ENCODE measurements at places on chromosomes 2 and 18.

DNA sequence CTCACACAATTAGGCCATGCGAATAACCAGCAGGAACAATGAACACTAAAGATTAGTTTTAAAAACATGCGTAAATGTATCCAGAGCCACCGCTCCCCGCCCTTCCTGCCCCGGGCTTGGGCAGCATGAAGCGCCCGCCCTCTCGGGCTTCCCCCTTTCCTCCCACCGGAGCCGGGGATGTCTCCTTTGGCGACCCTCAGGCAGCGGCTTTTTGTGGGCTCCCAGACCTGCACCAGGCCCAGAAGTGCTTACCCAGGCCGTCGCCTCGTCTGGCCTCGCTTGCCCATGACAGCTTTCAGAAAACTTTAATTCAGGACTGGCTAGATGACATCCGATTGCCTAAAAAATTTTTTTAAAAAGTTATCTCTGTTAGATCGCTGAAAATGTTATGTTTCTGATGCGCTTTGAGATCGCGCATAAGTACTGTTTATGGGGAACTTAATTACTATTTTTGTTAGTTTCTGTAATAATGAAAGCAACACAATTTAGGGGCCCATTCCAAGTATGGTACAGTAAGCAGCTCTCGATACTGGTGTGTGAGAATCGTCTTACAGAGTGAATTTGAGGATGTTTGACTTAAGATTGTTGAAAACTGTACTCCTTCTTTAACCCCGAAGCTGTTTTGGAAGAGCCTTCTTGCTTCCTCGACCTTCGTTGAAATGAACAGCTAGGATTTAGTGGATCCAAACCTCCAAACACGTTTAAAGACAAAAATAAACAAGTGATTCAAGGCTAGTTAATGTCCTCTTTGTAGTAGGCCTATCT is 1.1 kb downstream of the MAP3K20 start:
- DNase-seq: peak; percentile 57

- no peak for DNase-seq
Measured at GRCh38 chr2:221492636-221493035, 79.5 kb downstream of the EPHA4 start.

- no peak for DNase-seq
Measured at GRCh38 chr2:218418717-218419458, at the start of gene VIL1. Gene VIL1 (plus strand): TSS chr2:218419123. CDS start chr2:218423779, 4,656 bp downstream.

DNA sequence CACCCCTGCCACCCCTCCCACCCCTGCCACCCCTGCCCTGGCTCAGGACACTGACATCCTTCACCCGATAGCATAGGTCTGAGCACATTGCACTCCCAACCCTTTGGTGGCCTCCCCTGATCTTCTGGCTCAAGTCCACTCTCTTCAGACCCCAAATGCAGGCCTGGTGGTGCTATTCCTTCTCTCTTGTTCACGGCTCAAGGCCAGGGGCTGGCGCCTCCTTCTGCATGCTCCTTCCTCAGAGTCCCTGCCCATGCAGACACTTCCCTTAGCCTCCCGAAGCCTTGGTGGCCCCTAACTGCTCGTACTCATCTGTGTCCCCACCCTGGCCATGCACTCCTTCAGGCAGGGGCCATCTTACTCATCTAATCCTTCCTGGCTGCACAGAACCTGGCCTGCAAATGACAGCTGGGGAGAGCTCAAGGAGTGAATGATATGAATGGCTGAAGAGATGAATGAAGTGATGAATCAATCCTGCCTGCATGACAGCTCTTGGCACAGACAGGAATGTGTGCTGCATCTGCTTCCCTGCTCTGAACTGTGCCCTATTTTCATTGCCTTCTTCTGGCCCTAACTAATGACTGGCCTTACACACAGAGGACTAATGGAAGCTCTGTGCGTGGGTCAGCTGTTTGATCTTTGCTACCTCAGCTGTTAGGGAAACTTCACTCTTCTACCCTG is 290.8 kb downstream of the DYSF start:
- peak; percentile 49 for DNase-seq

DNA sequence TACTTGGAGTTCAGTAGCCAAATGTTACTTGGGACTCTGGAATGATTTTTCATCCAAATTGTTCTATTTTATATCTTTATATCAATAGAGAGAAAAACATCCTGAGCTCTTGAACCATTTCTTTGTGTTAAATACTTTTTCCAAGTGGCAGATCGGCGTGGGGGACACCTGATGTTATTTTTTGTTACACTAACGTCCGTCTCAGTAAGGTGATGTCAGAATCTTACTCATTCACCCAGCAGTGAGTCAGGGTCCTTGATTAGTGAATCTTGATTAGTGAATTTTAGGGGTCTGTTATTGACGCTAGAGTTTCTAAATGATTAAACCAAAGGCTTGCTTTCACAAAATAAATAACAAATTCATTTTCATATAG is 1.7 kb downstream of the MIB1 start:
- peak; percentile 41 for DNase-seq

GRCh38 chr2:55616551-55617174 is 759 bp downstream of the PPP4R3B start:
- DNase-seq: peak; percentile 81

- DNase-seq: no peak
Measured at GRCh38 chr2:23273786-23274185, 111.2 kb upstream of the KLHL29 start.

DNA sequence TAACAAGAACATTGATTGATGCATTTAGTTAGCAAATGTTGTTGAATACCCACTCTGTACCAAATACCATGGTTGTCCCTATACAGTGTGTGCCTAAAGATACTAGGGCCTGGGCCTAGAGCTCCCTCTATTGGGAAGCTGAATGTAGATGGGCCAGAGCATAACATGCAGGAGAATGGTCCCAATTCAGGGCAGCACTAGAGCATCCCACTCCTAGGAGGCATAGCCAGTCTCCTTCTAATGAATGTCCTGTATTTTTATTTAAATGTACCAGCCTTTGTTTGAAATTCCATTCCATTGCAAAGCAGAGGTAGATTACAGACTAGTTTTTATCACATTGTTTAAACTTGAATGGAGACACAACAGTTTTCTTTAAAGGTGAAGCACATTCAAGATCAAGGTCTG is 90.6 kb downstream of the FEZ2 start:
- DNase-seq: peak; percentile 74

- DNase-seq: no peak
Measured at GRCh38 chr18:69703461-69703860, 244.2 kb downstream of the CD226 start.

- no peak for DNase-seq
Measured at GRCh38 chr2:96970248-96970875, 16.0 kb downstream of the FAM178B start.

DNA sequence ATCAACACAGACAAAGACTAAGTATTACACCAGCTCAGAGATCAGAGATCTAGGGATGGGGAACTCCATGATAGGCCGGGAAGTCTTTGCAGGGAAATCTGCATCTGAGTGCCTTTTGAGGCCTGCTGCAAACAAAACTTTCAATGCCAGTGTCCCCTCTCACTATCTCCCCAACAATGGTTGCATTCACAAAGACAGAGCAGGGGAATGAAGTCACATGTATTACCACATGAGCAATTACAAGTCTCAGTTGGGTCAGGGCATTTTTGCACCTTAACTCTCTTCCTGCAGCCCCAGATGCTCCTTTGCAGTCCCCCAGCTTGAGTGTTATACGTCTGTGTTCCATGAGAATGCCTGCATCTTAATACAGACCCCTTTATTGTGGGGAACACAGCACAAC is 1.8 kb upstream of the RNF144A start:
- DNase-seq: no peak

DNA sequence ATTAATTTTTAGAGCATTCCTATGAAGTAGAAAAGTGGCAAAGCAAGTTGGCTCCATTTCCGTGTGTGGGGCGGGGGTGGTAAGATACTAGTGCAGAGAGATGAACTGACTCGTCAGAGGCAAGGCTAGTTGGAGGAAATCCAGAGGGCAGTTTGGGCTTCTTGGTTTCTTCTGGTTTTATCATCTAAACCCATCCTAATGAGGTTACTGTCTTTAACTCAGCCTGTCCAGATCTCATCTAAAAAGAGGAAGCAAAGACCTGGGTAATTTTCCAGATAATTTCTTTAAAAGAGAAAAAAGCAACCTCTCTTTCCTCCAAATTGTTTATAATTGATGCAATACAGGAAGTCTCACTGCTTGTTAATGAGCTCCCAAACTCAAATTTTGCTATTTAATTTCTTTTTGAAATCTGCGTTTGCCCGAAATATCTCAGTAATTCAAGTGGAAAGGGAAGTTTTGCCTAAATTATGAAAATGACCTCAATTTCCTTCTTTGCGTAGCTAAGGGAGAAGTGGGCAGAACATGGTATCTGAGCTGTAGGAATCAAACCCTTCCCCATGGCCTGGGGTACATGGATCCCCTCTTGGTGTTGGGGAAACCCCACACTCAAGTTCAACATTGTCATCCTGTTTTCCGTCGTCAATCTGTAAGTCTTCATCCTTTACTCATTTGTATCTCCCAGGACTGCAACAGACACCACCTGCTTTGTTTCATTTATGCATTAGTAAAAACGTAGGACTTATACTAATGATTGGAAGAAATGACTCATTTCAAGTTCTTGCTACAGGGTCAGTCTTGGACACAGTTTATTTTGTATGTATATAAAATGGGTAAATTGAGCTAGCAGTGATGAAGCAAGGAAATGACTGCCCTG is 89.1 kb upstream of the KLF7 start:
- DNase-seq: peak; percentile 37

DNA sequence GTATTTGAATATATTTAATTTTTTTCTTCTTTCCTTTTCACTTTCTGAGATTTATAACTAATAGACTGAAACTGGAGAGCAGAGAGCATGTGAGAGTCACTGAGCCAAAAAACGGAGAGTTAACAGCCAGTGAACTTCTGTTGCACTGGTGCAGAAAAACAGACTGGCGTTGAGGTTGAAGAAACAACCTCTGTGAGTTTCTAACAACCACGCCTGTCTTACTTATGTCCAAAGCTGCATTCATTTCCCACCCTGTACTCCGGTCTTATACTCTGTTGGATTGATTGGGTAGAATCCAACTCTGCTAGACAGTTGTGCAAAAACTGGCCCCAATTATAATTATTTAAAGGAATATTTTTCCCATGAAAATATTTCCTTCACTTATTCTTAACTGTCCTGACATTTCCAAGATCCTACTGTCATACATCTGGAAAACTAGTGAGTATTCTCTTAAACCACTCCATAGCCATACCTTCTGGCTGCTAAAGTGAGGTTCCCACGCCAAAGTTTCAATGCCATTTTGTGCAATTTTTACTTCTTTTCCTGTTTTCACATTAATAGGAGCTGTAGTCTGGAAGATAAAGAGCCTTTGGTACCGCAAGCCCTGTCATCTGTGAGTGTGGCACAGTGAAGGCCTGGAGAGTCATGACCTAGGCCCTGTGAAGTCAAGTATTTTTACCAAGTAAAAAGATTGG is 9.4 kb downstream of the CYP1B1 start:
- no peak for DNase-seq

- no peak for DNase-seq
Measured at GRCh38 chr2:38592951-38593350, 9.8 kb downstream of the HNRNPLL start.

GRCh38 chr2:217990791-217991465 is 11.9 kb downstream of the TNS1 start:
- no peak for DNase-seq

GRCh38 chr2:107591561-107592279 is 235.0 kb upstream of the RGPD4 start:
- DNase-seq: no peak

Data from dermis blood vessel endothelial cell (primary cell).